ENCODE measurements at places on chromosomes 1 and 21. TPM values are rescaled to one million over a fixed set of nuclear protein-coding genes. Genes with fewer than 3 reads are reported as not detected.

Gene SPRR3
- total RNA-seq: 10.0 TPM

Gene C1QB
- total RNA-seq: 26.3 TPM

Gene TMEM39B
- total RNA-seq: 4.2 TPM

Gene SYCP1
- not detected for total RNA-seq

Gene RPL11
- total RNA-seq: 959 TPM

Gene ETNK2
- total RNA-seq: 7.7 TPM

Gene KCNN3
- total RNA-seq: 16.6 TPM

Gene DNASE2B
- total RNA-seq: not detected

Gene ZNF670
- 8.7 TPM for total RNA-seq

Gene PKLR
- not detected for total RNA-seq

Gene UBXN10
- total RNA-seq: 2.4 TPM

Gene SPATA45
- total RNA-seq: not detected

All from urinary bladder (tissue), 4 donors.